ENCODE measurements at places on chromosomes 1 and 21. TPM values are rescaled to one million over a fixed set of nuclear protein-coding genes. Genes with fewer than 3 reads are reported as not detected.

The RGS5 gene
- total RNA-seq, result 18.6 TPM

The SNX27 gene
- total RNA-seq, result 18.3 TPM

The OVAAL gene
- not detected for total RNA-seq

The DCST1 gene
- not detected for total RNA-seq

The CA14 gene
- not detected for total RNA-seq

The A3GALT2 gene
- not detected for total RNA-seq

The MRAP gene
- 0.29 TPM for total RNA-seq

The CRYBG2 gene
- 138 TPM for total RNA-seq

The TMEM81 gene
- total RNA-seq, result 1.4 TPM

The HES3 gene
- not detected for total RNA-seq

The PTTG1IP gene
- total RNA-seq, result 132 TPM

The DPT gene
- total RNA-seq, result 1.7 TPM
